ENCODE measurements at places on chromosomes 1 and 21.
A peak's percentile ranks its signal among the peaks of the same experiment; 100 is the strongest.

- no peak for ATAC-seq
These were observed 12.6 kb downstream of the S100A11 start for GRCh38 chr1:152024223-152024622.

- ATAC-seq, result no peak
These were observed 106.8 kb downstream of the RAVER2 start for GRCh38 chr1:64851664-64852063.

GRCh38 chr1:205523891-205524793, 19.7 kb downstream of the CDK18 start:
- peak; percentile 81 for ATAC-seq

DNA sequence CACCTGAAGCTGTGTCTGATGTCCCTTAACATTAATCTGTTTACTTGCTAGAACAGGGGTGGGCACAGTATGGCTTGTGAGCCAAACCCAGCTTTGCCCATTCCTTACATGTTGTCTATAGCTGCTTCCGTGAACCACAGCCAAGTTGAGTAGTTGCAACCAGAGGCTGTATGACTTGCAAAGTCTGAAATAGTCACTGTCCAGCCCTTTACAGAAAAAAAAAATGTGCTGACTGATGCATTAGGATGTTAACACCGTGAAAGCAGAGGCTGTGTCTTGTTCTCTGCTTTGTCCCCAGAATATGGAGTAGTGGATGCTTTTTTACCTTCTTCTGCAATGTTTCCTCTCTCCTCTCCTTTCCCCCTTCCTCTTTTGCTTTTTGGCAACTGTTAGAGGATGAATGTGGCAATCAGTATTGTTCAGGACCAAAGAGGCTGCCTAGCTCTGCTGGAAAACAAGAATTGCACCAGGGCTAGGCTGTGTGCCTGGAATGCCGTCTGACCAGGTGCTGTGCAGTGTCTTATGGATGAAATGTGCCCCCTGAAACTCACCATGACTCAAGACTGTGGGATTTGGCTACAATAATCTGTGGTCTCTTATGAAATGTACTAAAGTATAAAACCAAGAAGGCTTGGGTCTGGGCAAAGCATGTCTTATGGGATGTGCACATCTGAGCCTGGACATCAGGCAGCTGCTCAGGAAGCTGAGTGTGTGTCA, 79.6 kb upstream of the GCLM start:
- no peak for ATAC-seq

DNA sequence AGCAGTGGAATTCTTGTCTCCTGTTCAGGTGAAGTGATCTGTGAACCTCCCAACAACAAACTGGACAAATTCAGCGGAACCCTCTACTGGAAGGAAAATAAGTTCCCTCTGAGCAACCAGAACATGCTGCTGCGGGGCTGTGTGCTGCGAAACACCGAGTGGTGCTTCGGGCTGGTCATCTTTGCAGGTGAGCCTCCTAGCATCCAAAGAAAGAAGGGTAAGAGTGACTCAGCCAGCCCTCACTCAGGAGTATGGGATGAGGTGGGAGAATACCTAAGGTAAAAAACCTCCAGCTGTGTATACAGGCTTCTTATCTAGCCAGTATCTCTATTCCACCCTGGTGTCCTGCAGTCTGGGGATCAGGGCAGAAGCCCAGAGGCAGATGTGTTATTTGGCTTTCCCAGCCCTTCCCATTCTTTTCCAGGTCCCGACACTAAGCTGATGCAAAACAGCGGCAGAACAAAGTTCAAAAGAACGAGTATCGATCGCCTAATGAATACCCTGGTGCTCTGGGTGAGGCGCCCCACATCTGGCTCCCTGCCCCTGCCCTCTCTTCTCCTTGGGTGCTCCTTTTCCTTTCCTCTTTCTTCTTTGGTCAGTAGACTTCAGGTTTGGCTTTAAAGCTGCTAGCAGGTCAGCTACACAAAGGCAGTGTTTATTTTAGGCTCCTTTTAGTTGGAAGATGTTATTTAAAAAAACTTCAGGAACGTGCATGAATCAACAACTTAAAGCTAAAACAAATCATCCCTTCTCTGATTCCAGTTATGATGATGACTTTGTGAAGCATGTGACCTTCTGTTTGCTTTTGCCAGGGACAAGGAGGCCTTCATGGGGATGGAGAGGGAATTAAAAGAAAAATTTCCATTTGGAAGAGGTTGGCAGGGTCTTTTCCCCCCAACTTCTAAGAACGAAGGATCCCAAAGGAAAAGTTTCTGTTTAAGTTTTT, 9.0 kb downstream of the ATP8B2 start:
- ATAC-seq, result no peak
